ENCODE measurements at places on chromosomes 5 and 9. TPM values are rescaled to one million over a fixed set of nuclear protein-coding genes. Genes with fewer than 3 reads are reported as not detected.

GRCh38 chr5:135492319-135492626 lies 40.1 kb upstream of the TIFAB start:
- no peak for DNase-seq

GRCh38 chr9:15295761-15296405 lies 11.1 kb downstream of the TTC39B start:
- DNase-seq, result no peak

DNA sequence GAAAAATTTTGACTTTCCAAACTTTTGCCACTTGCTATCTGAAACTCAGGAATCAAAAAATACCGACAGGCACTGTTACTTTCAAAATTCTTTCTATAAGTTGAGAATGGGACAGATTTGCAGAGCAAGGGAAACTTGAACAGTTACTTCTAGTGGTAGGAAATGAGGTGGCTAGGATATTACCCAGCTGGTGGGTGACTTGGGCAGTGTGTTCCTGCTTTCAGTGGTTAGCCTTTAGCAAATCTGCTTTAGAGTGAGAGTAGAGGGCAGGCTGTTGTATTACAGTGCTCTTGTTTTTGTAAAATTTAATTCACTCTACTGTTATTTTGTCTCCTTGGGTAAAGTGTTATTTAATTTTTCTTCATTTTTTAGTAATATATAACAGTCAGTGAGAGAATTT lies 40.2 kb upstream of the ROPN1L start:
- no peak for DNase-seq

Gene ADAMTSL1
- 2.4 TPM for polyA plus RNA-seq

Gene CSF1R
- 16.3 TPM for polyA plus RNA-seq

Gene F12
- 14.0 TPM for polyA plus RNA-seq
